ENCODE measurements at places on chromosomes 2 and 18.

DNA sequence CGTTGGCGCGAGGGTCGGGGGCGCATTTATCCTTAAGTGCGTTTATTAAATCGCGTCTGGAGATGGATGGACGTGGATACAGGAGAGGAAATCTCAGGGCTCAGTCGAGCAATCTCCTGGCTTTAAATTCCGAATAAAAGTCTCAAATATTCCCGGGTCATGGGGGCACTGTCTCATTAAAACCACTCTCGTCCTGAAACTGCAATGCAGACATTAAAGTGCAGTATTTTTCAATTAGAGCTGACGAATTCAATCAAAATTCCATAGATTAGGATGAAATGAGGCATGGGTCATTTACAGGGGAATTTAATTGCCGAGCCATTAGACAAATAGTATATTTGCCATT is 10.7 kb upstream of the GBX2 start:
- DNase-seq = no peak

DNA sequence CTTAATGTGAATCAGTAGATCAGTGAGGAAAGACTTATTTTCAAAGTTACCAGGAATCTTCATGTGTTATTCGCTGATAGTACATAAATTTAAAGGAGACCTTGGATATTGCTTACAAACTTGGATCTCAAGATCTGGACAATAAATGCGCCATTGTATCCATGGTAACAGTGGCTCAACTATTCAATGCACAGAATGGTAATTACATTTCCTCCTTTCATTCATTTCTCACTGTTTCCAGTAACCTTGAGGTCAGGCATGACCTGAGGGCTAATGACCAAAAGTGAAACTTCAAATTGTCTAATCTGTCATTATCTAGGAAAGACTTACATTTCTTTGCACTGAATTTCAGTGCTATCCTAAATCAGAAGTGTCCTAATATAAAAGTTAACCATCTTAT is 8.1 kb downstream of the LRP2 start:
- no peak for DNase-seq

GRCh38 chr2:149184991-149185390 is 145.4 kb upstream of the LYPD6 start:
- DNase-seq = no peak

- DNase-seq = no peak
These were observed 391.6 kb upstream of the HS6ST1 start for GRCh38 chr2:128710242-128710641.

DNA sequence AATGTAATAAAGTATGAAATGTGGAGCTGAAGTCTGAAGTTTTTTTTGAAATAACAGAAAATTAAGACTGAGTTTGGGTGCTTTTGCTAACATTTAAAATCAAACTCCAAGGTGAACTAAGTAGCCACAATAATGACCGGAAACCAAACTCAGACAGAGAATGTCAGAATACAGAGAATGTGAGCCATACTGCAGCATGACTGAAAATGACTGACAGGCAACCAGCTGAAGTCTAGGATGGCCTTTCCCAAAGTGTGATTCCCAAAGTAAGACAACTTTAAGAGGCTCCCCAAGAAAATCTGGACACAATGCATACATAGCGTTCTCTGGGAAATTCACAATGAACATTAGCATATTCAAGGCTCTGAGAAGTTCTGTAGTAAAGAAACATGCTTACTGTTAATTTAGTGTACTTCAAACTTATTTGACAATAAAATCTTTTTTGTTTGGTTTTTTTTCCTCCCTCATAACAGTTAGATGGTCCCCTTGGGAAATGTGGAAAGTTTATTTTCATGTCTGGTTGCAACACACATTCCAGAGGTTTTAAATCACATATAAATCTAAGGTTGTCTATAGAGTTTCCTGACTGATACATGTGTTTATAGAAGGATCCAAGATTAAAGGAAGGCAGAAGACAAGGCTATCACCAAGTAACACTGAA is 28.6 kb downstream of the PLA2R1 start:
- no peak for DNase-seq

DNA sequence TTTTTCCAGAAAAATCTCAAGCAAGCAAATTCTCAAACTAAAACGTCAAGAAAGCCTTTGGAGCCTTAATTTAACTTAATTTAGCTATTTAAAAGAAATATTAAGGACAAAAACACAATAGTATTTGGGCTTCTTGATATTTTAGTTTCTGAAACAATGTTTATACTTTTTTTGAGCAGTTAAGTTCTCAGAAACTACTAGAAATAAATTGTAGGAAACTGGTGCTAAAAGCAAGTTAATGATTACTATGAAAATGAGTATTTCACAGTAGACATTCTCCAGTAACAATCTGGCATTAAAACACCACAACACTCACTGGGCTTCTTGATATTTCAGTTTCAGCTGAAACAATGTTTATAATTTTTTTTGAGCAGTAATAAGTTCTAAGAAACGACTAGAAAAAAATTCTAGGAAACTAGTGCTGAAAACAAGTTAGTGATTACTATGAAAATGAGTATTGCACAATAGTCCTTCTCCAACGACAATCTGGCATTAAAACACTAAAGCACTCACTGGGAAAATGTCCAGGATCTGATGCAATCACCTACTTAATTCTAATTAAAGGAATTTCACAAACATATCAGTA is 45.1 kb downstream of the TRAK2 start:
- peak; percentile 39 for DNase-seq

GRCh38 chr2:172993931-172994717 is 81.5 kb upstream of the MAP3K20 start:
- no peak for DNase-seq

GRCh38 chr2:69608109-69608508 is 35.4 kb downstream of the AAK1 start:
- no peak for DNase-seq

GRCh38 chr2:120237491-120237902 is 14.3 kb upstream of the TMEM185B start:
- peak; percentile 78 for DNase-seq

- no peak for DNase-seq
These were observed 414.9 kb upstream of the SYT4 start for GRCh38 chr18:43692099-43692690.

DNA sequence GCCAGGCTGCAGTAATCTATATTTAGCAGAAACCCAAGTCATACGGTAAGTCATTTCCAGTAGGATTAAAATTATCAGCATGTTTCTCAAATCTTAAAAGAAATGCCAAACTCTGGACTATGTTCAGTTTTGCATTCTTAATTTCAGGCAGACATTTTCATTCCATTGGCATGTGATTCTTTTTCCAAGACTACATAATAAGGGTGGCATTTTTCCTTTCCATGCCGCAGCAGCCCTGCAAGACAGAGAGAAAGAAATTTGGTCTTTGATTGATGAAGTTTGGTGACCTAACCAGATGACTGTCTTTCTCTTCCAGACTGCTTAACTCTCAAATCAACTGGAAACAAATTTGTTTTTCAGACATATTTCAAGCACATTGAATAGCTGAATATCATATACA is 118.1 kb downstream of the FHOD3 start:
- DNase-seq = no peak

GRCh38 chr2:21920721-21921120 is 797.0 kb downstream of the TDRD15 start:
- DNase-seq = no peak

DNA sequence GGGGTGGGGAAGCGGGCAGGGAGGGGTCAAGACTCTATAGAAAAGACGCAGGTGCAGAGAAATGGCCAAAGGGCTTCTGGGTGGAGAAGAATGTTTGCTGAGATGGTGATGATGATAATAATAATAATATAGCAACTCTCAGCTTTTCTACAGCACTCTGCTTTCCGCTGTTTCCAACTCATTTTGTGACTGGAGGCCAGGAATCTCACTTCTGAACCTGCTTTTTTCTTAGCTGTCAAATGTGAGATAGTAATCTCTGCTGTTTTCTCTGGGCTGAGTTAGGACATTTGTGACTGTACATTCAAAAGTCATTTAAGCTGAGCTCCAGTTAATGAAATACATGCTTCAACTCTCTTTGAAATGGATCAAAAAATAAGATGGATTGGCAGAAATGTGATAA is 58.4 kb downstream of the TNS1 start:
- no peak for DNase-seq

DNA sequence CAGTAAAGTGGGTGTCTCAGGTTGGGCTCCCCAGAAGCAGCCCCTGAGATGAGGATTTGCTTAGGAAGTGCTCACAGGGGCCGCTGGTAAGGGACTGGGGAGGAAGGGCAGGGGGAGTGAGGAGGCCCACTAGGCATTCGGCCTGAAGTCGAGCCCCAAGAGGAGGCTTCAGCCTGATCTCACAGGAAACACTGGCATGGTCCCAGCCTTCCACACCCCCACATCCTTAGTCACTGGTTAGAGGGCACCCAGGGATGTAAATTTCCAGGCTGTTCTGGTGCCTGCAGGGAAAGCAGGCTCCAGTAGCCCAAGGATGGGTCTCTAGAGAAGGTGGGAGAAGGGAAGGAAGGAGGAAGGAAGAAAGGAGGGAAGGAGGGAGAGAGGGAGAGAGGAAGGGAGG is 22.4 kb upstream of the KCNK3 start:
- no peak for DNase-seq

DNA sequence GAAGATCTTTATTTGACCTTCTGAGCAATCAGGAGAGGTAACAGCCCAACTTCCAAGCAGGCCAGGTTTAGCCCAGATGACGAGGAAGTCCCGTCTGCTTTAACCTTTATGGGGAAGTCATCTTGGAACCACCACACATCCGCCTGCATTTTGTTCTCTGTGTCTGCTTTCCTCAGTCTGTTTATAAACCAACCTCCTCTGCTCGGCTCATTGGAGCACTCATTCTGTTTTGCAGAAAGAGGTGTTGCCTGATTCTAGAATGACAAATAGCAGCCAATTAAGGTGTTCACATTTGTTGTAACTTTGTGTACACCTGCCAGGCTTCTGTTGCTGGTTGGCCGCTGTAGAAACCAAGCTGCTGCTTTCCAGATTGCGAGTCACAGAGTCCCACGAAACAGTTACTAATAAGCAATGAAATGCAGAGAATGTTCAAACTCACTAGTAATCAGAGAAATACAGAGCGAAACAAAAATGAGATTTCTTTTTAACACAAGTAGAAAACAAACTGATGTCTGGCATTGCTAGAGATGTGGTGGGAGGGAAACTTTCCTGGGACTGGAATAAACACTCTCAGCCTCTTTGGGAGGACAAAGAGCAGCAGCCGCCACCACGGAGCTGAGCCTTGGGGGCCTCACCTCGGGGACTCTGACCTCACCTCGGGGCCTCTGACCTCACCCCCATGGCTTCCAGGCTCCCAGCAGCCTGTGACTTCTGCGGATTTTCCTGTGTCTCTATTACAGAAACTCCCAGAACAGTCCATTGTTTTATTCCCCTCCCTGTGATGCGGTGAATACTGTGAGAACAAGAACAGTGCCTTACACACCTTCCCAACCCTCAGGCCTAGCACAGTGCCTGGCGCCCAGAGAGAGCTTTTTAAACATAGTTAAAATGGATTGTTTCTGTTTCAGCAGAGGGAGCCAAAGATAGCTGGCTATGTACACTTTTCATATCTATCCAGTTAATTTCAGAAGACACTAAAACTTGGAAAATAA is 64.0 kb downstream of the MBP start:
- DNase-seq = no peak

GRCh38 chr2:54409752-54410151 is 46.4 kb upstream of the SPTBN1 start:
- DNase-seq = no peak

DNA sequence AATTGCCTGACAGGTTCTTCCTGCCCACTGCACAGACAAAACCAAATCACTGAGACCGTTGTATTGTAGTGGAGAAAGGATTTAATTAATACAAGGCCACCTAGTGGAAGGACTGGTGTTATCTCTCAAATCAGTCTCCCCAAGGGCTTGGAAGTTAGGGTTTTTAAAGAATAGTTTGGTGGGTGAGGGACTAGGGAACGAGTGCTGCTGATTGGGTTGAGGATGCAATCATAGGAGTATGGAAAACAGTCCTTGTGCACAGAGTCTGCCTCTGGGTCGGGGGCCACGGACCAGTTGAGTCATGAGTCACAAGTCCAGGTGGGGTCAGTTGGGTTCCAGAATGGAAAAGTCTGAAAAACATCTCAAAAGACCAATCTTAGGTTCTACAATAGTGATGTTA is 89.1 kb downstream of the B3GNT2 start:
- DNase-seq = no peak

GRCh38 chr2:15725101-15725781 is 133.6 kb downstream of the DDX1 start:
- DNase-seq = no peak

- DNase-seq = no peak
These were observed 105.0 kb downstream of the LTBP1 start for GRCh38 chr2:33051586-33052360.

- no peak for DNase-seq
These were observed 627 bp downstream of the WIPF1 start for GRCh38 chr2:174597009-174597344.

DNA sequence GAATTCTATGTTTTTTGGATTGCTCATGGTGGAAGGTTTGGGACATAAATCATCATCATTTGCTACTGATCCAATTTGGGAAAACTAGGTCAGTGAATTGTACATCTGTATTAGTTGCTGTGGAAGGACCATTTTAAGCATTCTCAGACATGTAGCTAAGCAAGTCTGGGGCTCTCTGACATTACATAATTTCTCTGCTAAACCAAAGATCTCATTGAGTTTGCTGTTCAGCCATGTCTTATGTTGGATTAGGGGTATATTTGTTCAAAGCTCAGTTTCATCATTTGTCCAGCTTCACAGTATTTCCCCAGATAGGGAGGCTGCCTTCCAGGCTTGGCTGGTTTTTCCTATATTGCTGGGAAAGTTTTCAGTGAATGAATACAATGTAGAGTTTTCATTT is 399.7 kb downstream of the MTX2 start:
- no peak for DNase-seq

GRCh38 chr2:165561516-165561915 is 92.0 kb downstream of the CSRNP3 start:
- no peak for DNase-seq

DNA sequence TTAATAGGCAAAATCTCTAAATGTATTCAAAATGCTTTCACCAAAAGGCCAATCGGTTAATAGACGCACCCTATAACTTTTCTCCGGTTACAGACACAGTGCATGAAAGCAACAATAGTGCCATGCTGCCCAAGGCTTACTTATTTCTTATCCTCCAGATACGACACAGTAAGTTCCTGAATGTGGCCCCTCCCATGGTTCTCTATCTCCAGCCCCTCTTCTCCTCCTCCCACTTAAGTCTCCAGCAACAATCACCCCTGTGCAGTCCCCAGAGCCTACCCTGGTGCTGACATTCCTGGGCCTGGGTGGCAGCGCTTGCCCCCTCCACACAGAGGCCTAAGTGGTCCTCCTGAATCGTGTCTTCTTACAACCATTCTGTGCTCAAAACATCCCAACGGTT is 3.6 kb downstream of the KIDINS220 start:
- no peak for DNase-seq

GRCh38 chr18:8375249-8375648 is 234.0 kb upstream of the RAB12 start:
- DNase-seq = no peak

- no peak for DNase-seq
These were observed 178.7 kb downstream of the LCLAT1 start for GRCh38 chr2:30625701-30626100.

DNA sequence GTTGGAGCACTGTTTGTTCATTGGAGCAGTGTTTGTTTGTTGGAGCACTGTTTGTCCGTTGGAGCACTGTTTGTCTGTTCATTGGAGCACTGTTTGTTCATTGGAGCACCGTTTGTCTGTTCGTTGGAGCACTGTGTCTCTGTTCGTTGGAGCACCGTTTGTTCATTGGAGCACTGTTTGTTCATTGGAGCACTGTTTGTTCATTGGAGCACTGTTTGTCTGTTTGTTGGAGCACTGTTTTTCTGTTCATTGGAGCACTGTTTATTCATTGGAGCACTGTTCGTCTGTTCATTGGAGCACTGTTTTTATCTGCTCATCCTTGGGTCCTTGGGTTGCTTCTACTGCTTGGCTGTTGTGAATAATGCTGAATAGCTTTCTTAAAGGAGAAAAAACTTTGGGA is 74.7 kb downstream of the ZNF407 start:
- no peak for DNase-seq

Data from Caki2 (cell line).